ENCODE measurements at places on chromosomes 1 and 21.

DNA sequence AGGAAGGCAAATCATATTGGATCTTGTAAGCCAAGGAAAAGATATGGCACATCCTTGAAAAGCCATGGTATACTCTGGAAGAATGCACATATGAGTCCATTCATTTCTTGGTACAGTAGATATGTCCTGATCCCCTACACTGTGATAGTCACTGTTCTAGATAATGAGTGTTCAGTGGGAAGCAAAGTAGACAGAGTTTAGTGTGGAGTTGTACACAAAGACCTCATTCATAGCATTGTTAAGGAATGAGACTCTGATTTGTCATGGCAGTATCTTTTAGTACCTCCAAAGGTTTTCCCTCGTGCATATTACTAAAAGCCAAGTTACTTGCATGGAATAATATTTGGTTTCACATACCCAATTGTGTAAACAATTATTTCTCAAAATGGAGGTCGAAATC lies 204.7 kb downstream of the NFIA start:
- no peak for DNase-seq

DNA sequence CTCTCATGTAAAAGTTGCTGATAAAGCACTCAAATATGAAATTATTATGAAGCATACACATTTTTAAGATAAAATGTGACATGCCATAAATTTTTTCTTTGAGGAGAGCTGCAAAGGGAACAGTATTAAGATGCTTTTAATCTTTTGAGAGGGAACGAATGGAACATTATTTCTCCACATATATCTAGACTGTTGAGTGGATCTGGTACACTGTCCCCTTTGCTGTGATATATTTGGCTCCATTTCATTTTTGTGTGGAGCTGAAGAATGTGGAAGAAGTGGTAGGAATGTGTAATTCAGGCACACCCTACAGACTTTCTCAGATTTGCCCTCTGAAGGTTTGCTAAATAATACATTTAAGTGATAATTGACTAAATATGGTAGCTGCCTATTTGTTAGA lies 31.7 kb downstream of the PGM1 start:
- DNase-seq = no peak

GRCh38 chr1:27597516-27598294 lies 6.2 kb downstream of the AHDC1 start:
- no peak for DNase-seq

- DNase-seq = no peak
These were observed 34.4 kb downstream of the ADGRL2 start for GRCh38 chr1:81834921-81835698.

GRCh38 chr1:216983823-216984222 lies 260.6 kb upstream of the ESRRG start:
- no peak for DNase-seq

DNA sequence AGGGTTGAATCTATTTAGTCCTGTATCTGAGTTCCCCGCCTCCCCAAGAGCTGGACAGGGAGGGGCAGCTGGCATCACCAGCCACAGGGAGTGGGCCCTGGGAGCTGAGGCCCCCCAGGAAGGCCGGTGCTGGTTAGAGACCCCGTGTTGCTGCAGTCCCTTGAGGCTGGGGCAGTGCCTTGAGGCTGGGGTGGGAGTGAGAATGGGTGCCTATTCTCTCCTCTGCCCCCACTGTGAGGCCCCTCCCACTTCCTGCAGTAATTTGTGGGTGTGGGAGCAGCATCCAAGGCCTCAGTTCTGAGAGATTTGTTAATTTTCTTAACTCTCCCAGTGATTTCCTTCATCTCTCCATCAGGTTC lies 2.5 kb upstream of the TRAPPC3 start:
- peak; percentile 60 for DNase-seq

DNA sequence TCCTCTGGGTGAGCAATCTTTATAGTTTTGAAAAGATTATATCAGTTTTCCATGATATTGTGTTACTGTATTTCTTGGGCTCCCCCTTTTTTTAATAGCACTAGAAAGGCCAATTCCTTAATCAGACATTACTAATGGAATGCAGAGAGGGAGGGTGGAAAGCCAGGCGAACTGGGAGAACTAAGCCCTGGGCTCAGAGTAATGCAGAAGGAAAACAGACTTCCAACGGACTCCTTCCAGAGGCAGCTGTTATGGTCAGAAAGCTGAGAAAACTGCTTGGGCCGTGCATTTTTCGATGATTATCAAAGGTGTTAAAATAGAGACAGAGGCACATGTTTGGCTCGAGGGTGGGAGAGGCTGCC lies 206.3 kb downstream of the FOXD2 start:
- no peak for DNase-seq

DNA sequence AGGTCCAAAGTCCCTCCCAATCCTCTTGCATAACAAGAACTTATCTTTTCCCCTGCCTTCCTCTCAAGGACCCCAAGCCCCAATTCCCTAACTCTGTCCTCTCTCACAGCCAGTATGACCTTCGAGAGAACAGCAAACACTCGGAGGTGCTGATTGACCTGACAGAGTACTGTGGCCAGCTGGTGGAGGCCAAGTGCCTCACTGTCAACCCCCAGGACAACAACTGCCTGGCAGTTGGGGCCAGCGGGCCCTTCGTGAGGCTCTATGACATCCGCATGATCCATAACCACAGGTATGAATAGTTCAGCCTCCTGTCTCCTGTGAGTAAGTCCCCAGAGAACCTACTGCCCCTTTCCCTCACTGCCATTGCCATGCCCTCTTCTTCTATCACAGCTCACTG lies 29.9 kb upstream of the TMEM222 start:
- DNase-seq = no peak

- no peak for DNase-seq
These were observed 26.2 kb downstream of the TRIM67 start for GRCh38 chr1:231188072-231188471.

DNA sequence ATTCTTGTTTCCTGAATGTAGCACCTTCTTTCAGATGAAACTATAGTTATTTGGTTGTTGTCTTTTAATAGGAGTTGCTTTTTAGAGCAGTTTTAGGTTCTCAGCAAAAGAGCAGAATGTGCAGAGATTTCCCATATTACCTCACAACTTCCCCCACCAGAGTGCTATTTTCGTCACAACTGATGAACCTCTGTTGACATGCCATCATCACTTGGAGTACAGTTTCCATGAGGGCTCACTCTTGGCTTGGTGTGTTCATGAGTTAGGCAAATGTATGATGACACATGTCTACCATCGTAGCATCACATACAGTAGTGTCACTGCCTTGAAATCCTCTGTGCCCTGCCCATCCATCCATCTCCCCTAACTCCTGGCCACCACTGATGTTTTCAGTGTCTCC lies 3.7 kb downstream of the IBA57 start:
- DNase-seq = no peak

DNA sequence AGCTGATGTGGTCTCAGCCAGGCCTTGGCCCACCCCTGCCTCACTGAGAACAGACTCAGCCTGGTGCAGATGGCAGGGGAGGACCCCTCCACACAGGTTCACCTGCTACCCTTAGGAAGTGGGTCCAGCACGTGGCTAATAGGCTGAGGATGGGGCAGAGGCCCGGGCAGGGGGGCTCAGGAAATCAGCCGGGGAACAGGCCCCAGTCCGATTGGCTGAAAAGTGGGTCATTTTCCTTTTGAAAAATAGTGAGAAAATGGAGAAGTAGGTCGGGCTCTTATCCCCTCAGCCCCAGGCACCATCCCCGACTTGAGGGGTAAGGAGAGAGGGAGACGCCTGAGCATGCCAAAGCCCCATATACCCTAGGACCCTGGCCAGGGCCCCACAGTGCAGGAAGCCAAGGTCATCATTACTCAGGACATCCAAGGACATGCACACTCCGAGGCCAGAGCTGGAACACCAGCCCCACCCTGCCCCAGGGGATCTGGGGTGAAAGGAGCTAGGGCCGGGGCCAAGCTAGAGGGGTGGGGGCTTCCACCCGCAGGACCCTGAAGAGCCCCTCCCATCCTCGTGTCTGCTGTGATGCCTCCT lies 11.0 kb downstream of the DLGAP3 start:
- DNase-seq = no peak

DNA sequence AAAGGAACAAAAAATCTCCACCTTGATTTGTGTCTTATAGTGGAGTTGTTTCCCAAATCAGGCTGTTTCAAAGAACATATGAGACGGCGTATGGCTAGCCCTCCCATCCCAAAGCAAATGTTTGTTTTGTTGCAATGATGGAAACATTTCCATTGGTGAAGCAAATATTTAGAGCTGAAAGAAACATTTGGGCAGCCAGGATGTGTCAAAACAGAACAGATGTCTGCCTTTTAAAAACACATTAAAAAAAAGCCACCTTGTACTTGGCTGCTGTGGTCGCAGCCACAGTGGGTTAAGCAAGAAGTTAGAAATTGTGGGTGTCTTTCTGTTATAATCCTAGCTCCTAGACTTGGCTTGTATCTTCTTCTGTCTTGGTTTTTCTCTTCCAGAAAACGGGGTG lies 116.3 kb downstream of the PEX14 start:
- DNase-seq = no peak

Measured in CD4-positive, alpha-beta T cell treated with Interleukin-2 at 100 ng/mL for 4 hours (primary cell).